ENCODE measurements at places on chromosomes 11 and 22.
A peak's percentile ranks its signal among the peaks of the same experiment; 100 is the strongest.

DNA sequence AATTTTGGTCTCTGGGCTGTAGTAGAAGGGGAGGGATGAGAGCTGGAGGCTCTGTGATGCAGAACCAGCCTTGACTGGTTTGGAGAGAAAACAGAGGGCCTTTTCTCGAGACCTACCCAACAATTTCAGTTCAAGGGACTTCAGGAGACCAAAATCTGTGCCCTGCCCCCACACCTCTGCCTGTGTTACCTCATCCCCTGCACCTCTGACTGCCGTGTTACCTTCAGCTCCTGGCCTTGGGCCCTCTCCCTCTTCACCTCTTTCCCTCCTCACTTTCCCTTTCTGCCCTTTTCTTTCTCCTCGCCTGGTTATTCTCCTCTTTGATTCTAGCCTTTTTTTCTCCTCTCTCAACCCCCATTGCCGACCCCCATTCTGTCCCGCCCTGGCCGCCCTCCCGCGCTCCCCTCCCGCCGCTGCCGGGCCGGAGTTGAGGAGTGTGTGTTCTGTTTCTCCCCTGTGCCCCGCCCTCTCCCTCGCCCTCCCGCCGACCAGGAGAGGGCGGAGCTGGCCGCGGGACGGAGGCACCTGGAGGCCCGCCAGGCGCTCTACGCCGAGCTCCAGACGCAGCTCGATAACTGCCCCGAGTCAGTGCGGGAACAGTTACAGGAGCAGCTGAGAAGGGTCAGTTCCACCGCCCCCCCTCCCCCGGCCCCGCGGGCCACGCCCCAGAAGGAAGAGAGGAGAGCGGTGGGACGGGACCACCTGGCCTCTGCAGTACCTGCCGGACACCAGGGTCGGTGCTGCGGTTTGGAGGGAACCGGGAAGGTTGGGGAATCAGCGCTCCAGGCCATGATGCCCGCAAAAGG, 27.2 kb downstream of the PHLDB1 start:
- H3K4me1 ChIP-seq: no peaks in the 10 kb centered on the region
- no peaks in the 10 kb centered on the region for H3K27me3 ChIP-seq
- peaks cover 69% of the 10 kb centered on the region for H3K36me3 ChIP-seq
- H3K27ac ChIP-seq: peak overlapping the region; percentile 78

- DNase-seq: no peak
- no peak overlapping the region for H3K27ac ChIP-seq
- H3K4me3 ChIP-seq: no peak overlapping the region
- H3K4me1 ChIP-seq: no peaks in the 10 kb centered on the region
- H3K27me3 ChIP-seq: no peaks in the 10 kb centered on the region
- no peaks in the 10 kb centered on the region for H3K36me3 ChIP-seq
These were observed 1122.3 kb downstream of the BRD1 start for GRCh38 chr22:48705159-48705916.

GRCh38 chr11:40100162-40100553, 1359.3 kb downstream of the LRRC4C start:
- H3K27ac ChIP-seq: no peak overlapping the region
- no peaks in the 10 kb centered on the region for H3K4me1 ChIP-seq
- DNase-seq: no peak
- H3K4me3 ChIP-seq: no peak overlapping the region

DNA sequence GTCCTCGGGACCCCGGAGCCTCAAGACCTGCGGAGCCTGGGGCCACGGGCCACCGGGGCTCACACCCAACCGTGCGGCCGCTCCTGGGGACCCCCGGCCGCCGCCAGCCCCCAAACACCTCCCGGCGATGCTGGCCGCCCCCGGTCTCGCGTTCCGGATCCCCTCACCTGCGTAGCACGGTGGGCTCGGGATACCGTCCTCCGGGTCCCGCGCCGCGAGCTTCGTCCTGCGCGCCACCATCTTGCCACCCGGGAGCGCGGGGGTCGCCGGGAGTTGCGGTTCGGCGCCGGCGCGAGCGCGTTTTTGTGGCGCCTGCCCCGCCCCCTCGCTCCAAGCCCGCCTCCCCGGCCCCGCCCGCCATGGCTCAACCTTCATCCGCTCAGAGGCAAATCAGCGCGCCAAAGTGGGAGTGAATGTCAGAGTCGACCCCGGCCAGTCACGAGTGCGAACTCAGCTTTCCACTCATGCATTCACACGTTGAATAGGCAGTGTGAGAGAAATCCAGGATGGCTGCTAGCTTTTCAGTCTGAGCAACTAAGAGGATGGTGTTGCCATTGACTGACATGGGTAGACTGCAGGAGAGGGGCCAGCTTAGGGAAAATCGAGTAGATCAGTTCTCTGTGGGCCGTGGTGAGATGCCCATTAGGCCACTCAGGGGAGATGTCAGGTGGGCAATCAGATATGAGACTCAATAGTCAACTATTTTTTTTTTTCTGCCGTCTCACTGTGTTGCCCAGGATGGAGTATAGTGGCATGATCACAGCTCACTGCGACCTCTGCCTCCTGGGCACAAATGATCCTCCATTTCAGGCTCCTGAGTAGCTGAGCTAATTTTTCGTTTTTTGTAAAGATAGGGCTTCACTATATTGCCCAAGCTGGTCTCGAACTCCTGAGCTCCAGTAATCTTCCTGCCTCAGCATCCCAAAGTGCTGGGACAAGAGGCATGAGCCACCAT, 28.3 kb downstream of the SERHL2 start:
- H3K27ac ChIP-seq: peak overlapping the region; percentile 79
- peak; percentile 77 for DNase-seq
- H3K4me1 ChIP-seq: peaks cover 5% of the 10 kb centered on the region
- H3K4me3 ChIP-seq: peak overlapping the region; percentile 73
- H3K36me3 ChIP-seq: peaks cover 59% of the 10 kb centered on the region

DNA sequence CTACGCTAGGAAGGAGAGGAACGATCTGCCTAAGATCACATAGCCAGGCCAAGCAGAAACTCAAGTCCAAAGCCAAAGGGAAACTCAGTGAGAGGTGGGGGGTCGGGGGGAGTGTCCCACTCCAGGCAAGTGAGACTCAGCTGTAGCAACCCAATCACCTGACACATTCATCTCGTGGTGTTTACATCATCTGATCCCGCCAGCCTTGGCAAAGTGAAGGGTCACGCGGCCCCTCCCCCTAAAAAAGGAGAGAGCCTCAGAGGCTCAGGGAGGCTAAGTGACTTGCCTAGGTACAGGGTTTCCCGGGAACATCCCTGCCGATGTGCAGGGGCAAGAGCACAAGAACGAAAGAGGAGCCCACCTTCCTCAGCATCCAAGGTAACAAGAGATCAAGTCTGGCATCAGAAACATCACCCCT, 21.5 kb downstream of the MYH9 start:
- H3K27me3 ChIP-seq: no peaks in the 10 kb centered on the region
- peaks cover 100% of the 10 kb centered on the region for H3K4me1 ChIP-seq

GRCh38 chr11:19559746-19560145, 152.9 kb upstream of the NAV2 start:
- H3K36me3 ChIP-seq: no peaks in the 10 kb centered on the region
- no peak overlapping the region for H3K27ac ChIP-seq
- no peak overlapping the region for H3K4me3 ChIP-seq

DNA sequence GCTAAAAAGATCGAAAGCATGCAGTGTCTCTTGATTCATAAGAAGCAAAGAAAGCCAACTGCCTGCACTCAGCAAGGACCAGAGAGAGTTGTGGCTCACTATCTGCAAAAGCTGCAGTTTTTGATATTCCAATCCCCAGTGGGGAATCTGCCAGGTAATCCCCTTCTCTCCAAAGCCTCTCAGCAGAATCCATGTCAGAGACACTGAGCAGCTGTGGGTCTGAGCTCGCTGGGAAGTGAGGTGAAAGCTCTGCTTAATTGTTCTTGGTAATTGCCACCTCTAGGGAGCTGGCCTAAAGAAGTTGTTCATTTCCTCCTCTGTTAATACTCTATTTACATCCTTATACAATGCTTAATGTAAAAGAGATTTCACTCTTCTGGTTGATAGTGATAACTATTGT, 261.3 kb upstream of the LRRC4C start:
- H3K36me3 ChIP-seq: no peaks in the 10 kb centered on the region
- no peaks in the 10 kb centered on the region for H3K27me3 ChIP-seq
- no peak overlapping the region for H3K27ac ChIP-seq
- H3K4me1 ChIP-seq: no peaks in the 10 kb centered on the region

- no peak overlapping the region for H3K27ac ChIP-seq
- H3K4me1 ChIP-seq: no peaks in the 10 kb centered on the region
- DNase-seq: no peak
- H3K4me3 ChIP-seq: no peak overlapping the region
These were observed 4.8 kb upstream of the FBXO7 start for GRCh38 chr22:32469799-32470212.

GRCh38 chr11:11478687-11479086, 125.6 kb upstream of the CSNK2A3 start:
- H3K36me3 ChIP-seq: no peaks in the 10 kb centered on the region
- no peaks in the 10 kb centered on the region for H3K4me1 ChIP-seq
- H3K27ac ChIP-seq: no peak overlapping the region
- no peak for DNase-seq
- H3K27me3 ChIP-seq: no peaks in the 10 kb centered on the region
- H3K4me3 ChIP-seq: no peak overlapping the region

GRCh38 chr22:23110922-23111527, 30.8 kb downstream of the RSPH14 start:
- no peak overlapping the region for H3K27ac ChIP-seq
- H3K36me3 ChIP-seq: no peaks in the 10 kb centered on the region
- peaks cover 25% of the 10 kb centered on the region for H3K4me1 ChIP-seq
- no peak overlapping the region for H3K4me3 ChIP-seq

GRCh38 chr11:105027678-105028077, 4.7 kb upstream of the CASP5 start:
- DNase-seq: no peak
- no peaks in the 10 kb centered on the region for H3K4me1 ChIP-seq
- H3K4me3 ChIP-seq: no peak overlapping the region
- no peaks in the 10 kb centered on the region for H3K36me3 ChIP-seq

- no peaks in the 10 kb centered on the region for H3K27me3 ChIP-seq
- H3K4me3 ChIP-seq: no peak overlapping the region
- no peaks in the 10 kb centered on the region for H3K36me3 ChIP-seq
- peak; percentile 21 for DNase-seq
These were observed 85.1 kb downstream of the MYO7A start for GRCh38 chr11:77213029-77213579.

DNA sequence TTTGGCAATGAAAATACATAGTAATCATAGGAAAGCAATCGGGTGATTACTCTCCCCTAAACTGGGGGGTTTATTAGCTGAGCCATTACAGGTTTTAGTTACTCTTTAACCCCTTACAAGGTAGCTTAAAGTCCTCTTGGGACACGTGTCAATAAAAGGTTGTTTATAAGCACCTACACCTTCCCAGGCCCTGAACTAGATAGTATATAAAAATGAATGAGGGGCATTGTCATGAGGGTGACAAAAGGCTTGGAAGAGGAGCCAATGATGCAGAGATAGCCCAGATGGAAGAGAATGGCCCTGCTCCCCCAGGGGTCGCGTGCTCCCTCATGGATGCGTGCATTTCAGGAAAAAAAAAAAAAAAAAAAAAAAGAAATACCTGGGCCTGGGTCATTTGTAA, 276.9 kb downstream of the TBC1D22A start:
- DNase-seq: no peak
- no peaks in the 10 kb centered on the region for H3K4me1 ChIP-seq
- H3K36me3 ChIP-seq: peaks cover 6% of the 10 kb centered on the region
- H3K4me3 ChIP-seq: no peak overlapping the region

- no peaks in the 10 kb centered on the region for H3K36me3 ChIP-seq
- H3K27ac ChIP-seq: no peak overlapping the region
- no peak overlapping the region for H3K4me3 ChIP-seq
- DNase-seq: no peak
- no peaks in the 10 kb centered on the region for H3K27me3 ChIP-seq
These were observed 559.8 kb downstream of the MIAT start for GRCh38 chr22:27217154-27217553.

DNA sequence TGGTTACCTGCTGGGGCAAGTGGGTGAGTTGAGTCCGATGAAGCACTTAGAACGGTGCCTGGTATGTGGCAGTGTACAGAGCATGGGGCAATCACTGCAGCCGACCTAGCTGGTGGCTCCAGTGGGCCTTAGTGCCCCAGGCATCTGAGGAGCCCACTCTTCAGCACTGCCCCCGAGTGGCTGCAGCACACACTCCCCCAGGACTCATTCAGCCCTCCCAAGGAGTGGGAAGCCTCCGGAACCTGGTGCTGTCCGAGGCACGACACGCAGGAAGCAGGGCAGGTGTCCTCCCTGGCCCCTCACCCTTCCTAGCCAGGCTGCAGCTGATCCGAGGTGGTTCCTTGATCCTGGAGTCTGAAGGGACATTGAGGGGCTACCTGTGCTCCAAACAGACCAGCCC, 42.4 kb upstream of the PRODH start:
- H3K27me3 ChIP-seq: no peaks in the 10 kb centered on the region

DNA sequence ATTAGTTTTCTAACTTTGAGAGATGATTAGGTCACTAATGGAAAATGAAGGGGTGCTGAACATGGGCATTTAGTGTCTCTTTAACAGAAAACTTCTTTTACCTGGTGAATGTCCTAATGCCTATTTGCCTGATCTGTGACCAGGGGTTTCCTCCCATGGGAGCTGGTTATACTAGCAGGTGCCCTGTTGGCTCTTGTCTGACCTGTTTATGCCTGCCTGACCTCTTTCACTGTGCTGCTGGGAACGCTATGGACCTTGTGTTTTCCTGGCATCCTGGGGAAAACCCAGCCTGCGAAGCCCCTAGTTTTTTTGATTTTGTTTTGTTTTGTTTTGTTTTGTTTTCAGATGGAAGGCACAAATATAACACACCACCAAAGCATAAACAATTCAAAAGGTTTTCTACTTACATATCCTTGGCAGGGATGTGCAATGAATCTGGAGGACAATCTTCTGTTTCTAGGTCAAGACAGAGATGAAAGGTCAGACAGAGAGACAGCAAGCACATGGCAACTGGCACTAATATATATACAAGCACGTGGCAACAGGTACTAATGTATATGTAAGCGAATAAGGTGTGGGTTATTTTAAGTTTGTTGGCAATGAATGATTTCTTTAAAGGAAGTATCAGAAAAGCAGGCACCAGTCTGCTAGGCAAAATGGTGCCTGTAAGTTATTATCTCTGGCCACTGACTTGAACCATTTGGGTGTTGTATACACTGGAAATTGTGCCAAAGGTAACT, 390.2 kb downstream of the LUZP2 start:
- no peak overlapping the region for H3K27ac ChIP-seq
- H3K4me1 ChIP-seq: no peaks in the 10 kb centered on the region
- H3K27me3 ChIP-seq: no peaks in the 10 kb centered on the region

DNA sequence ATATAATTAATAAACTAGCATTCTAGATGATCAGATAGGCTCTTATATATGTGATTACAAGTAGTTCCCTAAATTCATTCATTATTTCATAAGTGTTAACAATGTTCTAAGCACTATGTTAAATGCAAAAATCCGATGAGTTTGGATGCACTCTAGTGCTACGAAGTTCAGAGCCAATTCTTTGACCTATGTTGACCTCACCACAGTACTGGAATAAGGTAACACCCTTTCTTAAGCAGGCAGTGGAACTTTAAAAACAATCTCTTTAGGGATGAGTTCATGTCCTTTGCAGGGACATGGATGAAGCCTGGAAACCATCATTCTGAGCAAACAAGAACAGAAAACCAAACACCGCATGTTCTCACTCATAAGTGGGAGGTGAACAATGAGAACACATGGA, 68.3 kb upstream of the UCP3 start:
- H3K27ac ChIP-seq: no peak overlapping the region
- H3K4me1 ChIP-seq: no peaks in the 10 kb centered on the region
- DNase-seq: no peak
- no peaks in the 10 kb centered on the region for H3K27me3 ChIP-seq
- no peak overlapping the region for H3K4me3 ChIP-seq

GRCh38 chr11:78078218-78079167, 1.2 kb downstream of the NDUFC2 start:
- no peak for DNase-seq
- H3K27me3 ChIP-seq: no peaks in the 10 kb centered on the region
- H3K4me1 ChIP-seq: no peaks in the 10 kb centered on the region
- peak overlapping the region; percentile 85 for H3K4me3 ChIP-seq
- H3K27ac ChIP-seq: peak overlapping the region; percentile 92

GRCh38 chr11:44010789-44011251, 37.0 kb upstream of the ACCSL start:
- peak; percentile 26 for DNase-seq
- peaks cover 1% of the 10 kb centered on the region for H3K4me1 ChIP-seq
- no peaks in the 10 kb centered on the region for H3K36me3 ChIP-seq
- H3K27me3 ChIP-seq: no peaks in the 10 kb centered on the region
- no peak overlapping the region for H3K27ac ChIP-seq
